ENCODE measurements at places on chromosomes 1 and 21.
A peak's percentile ranks its signal among the peaks of the same experiment; 100 is the strongest.

GRCh38 chr1:154416471-154417337 is 11.6 kb downstream of the IL6R start:
- DNase-seq = no peak

DNA sequence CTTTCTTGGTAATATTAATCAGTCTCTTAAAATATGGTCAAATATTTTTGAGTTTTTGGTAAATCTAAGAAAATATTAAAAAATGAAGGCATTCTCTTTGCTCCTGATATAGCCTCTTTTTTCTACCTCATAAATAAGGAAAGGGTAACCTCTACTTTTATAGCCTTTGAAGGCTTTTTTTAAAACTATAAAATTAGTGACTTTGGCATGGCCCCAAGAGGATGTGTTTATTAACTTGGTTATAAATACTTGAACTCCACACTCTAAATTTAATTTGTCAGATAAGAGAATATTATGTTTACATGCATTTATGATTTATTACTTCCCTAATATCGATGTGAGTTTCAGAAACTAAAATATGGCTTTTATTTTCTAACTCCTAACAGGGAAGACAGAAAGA is 60.3 kb downstream of the LMO4 start:
- DNase-seq = no peak

DNA sequence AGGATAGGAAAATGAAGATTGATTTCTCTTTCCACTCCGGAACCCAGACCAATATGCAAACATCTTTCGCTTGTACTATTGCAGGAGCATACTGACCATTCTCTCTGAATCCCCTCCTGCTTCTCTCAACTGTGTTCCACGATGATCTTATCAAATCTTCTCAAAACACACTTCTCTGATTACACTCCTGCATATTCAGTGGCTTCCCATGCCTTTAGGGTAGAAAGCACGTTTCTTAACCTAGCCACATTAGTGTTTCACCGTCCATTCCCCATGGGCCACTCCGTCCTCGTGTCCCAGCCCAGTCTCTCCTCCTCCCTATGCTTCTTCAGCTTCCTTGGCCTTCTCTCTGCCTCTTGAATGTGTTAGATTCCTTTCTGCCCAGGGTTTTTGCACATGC is 198.5 kb downstream of the ZP4 start:
- DNase-seq = no peak

- peak; percentile 34 for DNase-seq
Observed at GRCh38 chr1:151907363-151908139, 1.8 kb downstream of the THEM4 start.

DNA sequence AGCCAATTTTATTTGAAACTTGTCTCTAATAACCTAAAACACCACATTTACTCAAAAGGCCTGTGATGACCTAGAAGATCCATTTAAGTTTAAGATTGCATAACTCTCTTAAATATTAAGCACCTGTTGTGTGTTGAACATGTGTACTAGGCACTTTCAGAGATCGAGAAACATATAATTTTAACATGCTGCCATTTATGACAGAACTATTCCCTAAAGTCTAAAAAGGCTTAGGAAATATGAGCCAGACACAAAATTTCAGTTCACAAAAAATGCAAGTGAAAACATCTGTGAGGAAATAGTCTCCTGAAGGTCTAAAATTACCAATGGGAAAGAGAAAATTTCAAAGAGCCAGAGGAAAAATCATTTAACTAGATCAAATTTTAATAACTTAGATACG is 37.7 kb downstream of the CEP170 start:
- DNase-seq = no peak

GRCh38 chr1:169568497-169568896 is 17.8 kb downstream of the F5 start:
- no peak for DNase-seq

DNA sequence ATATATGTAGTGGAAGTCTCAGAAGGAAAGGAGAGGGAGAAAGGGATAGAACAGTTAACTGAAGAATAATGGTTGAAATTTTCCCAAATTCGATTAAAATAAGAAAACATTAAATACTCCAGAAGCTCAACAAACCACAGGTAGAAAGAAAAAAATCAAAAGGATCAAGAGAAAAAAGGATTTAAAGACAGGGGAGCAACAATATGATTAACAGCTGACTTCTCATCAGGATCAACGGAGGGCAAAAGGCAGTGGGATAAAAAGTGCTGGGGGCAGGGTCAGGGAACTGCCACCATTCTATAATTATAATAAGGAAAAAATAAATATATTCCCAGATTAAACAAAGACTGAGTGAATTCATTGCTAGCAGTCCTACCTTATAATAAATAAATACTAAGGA is 55.3 kb downstream of the CDKN2C start:
- DNase-seq = no peak

DNA sequence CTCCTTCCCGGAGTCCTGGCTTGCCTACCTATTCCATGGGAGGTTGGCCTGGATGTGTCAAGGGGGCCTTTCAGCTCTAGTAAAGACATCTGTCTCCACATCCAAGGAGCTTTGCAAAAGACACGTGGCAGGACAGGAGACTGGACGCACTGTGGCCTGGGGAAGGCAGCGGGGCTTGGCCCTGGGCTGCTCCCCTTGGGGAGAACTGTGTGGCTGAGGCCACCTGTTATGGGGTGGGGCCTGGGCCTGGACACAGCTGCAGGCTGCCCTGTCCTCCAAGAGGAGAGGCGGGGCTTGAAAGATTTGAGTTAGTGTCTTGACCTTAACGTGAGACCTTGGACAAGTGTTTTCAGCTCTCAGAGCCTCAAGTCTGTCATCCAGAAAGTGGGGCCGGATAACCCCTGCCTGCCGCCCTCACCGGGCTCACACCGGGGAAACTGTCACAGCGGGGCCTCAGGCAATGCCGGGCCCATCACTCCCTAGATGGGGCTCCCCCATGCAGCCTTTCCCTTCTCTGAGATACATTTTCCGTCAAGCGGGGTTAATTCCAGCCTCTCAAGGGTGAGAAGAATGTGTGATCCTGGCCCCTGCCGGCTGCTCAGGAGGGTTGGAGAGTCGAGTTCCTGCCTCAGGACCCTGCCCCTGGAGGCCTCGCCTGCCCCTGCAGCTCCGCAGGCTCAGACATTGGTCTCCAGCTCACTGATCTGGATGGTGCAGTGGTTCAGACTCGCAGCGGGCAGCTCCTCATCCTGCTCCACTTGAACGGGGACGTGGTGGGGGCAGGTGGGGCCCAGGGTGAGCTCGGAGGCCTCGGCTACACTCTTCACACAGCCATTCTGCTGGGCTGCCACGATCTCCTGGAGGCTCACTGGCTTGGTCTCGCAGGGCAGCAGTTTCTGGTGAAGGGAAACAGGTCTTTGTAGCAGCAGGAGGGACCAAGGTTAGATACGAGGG is 25.6 kb downstream of the PODN start:
- DNase-seq = peak; percentile 79

- DNase-seq = no peak
Observed at GRCh38 chr1:67137307-67137753, 2.6 kb upstream of the C1orf141 start.

DNA sequence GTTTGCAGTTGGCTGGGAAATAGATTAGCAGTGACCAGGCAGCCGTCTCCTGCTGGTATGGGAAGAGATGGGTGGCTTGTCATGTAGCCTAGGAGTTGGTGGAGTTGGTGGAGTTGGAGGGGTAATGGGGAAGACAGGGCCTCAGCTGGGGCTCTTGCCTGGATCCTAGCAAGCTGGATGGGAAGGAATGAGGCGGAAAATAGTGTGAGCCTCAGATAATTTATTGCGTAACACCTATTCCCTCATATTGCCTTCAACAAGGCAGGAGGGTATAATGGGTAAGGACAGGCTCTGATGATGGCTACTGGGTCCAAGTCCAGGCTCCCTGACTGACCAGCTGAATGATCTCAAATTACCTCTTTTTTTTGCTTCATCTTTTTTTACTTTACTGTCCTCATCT is 12.6 kb downstream of the MAP7D1 start:
- no peak for DNase-seq

- no peak for DNase-seq
Observed at GRCh38 chr1:41851589-41851988, 67.1 kb downstream of the HIVEP3 start.

DNA sequence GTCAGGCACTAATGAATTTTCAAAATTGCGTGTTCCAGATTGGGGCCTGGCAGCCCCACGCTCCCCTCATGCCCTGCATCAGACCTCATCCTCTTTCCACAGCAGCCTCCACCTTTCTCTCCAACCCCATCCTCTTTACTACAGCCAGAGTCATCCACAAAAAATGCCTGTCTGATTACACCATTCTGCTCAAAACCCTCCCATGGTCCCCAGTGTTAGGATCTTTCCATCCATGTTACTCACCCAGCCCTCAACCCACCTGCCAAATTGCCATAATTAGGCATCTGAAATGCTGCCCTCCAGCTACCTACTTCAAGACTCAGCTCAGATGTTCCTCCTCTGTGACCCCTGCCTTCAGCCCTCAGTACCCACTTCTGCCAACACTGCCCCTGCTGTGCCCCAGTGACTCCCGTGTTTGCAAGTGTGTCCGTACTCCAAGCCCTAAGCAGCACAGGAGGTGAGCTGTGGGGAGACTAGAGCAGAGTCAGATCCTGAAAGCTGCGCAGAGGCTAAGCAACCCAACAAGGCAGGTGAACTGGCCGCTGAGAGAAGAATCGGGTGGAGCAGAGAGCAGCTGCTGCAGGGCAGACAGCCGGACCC is 715 bp upstream of the ARTN start:
- DNase-seq = peak; percentile 95

DNA sequence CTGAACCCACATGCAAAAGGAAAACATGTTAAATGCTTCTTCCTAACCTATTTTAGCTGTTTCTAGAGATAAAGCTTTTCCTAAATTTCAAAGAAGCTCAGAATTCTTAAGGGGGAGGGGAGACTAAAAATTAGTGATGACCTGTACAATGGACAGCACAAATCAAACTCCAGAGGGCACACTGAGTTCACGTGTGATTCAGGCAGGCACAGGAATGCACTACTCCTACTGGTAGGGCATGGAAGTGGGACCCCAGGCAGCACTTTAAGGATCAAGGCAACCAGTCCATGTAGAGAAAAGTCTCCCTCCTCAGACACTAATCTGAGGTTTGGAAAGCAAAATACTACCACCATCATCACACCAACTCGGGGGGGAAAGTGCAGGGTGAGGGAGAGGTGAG is 31.3 kb upstream of the CLCA4 start:
- DNase-seq = no peak

- DNase-seq = peak; percentile 57
Observed at GRCh38 chr1:89660224-89661061, 27.5 kb downstream of the LRRC8C start.

- DNase-seq = no peak
Observed at GRCh38 chr1:10597492-10598388, 123.0 kb downstream of the PEX14 start.

DNA sequence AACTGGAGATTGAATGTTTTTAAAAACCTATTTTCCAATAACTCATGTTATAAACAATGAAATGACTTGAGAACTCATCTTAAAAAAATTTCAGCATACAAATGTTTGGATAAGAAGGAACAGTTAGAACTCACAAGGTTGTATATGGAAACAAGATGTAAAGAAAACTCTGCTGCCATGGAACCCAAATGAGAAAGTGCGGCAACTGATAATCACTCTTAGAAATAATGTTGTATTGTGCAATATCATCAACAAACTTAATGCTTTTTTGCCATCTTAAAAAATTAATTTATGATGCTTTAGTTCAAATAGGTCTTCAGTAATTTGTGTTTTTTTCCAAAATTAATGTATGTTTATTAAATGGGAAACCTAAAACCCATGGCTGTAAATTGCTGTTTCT is 461.1 kb upstream of the NCAM2 start:
- no peak for DNase-seq

DNA sequence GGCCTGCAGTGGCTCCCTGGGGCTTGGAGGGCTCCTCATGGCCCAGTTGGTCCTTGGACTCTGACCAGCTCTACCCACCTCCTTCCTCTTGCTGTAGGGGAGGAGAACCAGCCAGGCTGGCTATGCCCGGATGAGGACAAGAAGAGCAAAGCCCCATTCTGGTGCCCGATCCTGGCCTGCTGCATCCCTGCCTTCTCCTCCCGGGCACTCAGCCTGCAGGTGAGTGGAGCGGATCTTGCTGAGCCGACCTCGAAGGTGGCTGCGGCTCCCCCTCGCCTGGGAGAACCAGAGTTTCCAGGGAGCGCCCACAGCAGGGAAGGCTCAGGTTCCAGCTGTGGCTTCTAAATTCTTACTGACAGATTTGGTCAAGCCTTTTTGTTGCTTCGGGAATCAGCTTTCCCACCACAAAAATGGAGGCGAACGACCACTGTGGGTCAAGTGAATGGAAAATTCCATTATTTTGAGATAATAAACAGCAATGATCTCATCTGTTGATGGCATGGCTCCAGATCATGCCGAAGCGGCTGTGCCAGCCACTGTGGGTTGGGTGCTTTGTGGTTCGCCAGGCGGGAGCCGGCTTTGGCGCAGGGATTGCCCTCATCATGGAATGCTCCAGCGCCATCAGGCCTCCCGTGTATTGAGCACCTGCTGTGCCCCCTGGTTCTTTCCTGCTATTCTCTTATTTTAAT is 106.5 kb upstream of the ACTL8 start:
- no peak for DNase-seq

DNA sequence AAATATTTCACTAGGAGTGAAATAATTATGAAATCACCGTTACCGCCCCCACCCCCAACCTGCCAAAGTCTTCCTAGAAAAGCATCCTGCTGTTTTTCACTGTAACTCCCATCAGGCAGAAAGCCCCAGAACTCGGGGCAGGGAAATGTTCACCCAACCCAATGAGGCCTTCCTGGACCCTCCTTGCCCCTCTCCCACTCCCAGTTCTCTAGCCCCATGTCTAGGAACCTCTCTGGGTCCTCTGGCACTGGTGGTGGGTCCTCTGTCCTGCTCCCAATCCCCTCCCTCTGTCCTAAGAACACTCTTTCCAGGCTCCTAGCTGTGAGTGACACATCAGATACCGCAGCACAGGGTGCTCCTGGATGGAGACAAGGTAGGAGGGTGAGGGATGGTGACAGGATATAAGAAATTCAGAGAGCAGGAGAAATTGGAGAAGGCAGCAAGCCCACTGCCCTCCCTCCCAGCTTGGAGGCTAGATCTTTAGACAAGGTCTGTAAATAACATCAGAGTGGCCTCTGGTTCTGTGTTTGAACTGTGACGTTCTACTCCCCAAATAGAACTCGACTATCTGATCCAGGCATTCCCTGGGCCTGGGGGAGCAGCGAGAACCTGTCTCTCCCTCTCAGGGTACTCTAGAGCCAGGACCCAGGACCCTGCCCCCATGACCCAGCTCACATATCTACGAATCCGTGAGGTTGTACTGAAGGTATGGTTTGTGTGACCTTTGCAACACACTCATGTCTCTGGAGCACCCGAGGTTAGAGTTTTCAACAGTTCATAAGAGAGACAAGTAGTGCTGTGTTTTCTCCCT is 23.3 kb upstream of the BTG2 start:
- DNase-seq = no peak
